ENCODE measurements at places on chromosomes 16 and 17.

GRCh38 chr16:71536752-71537499 is 10.7 kb downstream of the CHST4 start:
- no peak for DNase-seq

DNA sequence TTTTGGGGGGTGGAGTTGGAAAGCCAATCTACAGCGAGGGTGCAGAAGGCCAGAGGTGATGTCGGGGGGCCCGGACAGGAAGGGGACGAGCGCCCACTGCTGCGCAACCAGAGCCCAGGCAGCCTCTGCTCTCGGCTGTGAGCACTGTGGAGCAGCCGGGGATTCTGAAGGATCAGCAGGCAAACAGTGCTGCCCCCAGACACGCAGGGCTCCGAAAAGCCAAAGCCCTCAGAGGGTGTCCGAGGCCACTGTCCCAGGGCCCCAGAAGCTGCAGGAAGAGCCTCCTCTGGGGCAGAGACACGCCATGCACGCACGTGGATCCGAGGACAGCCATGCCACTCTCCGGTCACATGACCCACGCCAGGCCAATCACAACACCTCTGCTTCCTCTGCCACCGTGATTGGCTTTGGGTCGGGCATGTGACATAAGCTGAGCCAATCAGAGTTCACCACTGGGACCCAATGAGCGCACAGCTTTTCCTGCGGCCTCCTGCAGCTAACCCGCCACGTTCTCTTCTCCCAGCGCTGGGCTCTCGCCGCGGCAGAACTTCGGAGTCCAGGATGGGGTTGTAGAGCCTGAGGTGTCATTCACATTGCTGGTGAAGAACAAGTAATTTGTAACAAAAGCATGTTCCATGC is 40.7 kb downstream of the ACTG1 start:
- peak; percentile 92 for DNase-seq

DNA sequence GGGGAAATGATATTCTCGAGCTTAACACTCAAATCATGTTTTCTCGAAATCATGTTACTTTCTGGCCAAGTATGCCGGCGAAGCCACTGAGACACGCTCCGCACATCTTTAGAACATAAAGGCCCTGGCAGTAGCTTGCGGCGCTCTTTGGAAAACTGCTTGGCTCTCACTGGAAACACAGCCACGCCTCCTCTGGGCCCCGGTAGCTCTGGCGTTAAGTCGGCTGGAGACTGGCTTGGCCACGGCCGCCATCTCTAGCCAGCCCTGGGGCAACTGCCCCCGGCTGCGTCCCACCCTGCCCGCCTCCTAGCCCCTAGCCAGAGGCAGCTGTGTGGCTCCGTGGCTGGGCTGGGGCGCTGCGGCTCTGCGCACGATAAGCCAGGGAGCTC is 9.2 kb upstream of the BAIAP2 start:
- DNase-seq, result no peak

DNA sequence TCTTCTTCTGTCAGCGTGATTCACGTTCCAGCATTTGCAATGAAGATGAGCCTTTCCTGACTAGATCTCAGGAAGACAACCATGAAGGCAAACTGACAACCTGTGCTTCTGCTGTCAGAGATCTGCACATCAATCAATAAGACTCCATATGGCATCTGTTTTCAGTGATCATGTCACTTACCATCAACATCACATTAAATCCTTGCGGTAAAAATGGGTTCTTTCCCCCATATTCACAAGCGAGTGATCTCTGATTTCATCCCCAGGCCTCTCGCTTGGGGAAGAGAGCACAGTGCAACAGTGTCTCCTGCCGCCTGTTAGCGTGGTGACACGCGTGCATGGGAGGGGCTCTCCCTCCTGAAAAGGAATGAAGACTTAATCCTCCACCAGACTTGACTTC is 11.1 kb downstream of the NACA2 start:
- DNase-seq, result peak; percentile 95

- DNase-seq, result no peak
Measured at GRCh38 chr17:13520899-13521572, 80.7 kb downstream of the HS3ST3A1 start.

GRCh38 chr17:73224663-73225305 is 31.9 kb downstream of the COG1 start:
- DNase-seq, result no peak

DNA sequence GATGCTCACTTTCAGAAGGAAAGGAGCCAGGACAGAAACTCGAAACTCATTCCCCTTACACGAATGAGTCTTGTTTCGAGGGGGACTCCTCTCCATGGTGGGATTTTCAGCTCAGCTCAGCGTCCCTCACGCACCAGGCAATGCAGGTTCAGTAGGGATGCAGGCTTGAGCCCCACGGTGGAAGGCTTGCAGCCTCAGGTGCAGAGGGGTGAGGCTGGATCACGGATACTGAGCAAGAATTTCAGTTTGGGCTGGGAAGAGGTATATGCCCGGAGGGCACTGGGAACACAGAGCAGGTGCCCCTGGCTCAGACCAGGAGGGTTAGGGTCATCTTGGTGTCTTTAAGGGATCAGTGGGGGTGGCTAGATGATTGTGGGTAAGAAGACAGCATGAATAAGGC is 344.9 kb upstream of the TNRC6C start:
- no peak for DNase-seq

DNA sequence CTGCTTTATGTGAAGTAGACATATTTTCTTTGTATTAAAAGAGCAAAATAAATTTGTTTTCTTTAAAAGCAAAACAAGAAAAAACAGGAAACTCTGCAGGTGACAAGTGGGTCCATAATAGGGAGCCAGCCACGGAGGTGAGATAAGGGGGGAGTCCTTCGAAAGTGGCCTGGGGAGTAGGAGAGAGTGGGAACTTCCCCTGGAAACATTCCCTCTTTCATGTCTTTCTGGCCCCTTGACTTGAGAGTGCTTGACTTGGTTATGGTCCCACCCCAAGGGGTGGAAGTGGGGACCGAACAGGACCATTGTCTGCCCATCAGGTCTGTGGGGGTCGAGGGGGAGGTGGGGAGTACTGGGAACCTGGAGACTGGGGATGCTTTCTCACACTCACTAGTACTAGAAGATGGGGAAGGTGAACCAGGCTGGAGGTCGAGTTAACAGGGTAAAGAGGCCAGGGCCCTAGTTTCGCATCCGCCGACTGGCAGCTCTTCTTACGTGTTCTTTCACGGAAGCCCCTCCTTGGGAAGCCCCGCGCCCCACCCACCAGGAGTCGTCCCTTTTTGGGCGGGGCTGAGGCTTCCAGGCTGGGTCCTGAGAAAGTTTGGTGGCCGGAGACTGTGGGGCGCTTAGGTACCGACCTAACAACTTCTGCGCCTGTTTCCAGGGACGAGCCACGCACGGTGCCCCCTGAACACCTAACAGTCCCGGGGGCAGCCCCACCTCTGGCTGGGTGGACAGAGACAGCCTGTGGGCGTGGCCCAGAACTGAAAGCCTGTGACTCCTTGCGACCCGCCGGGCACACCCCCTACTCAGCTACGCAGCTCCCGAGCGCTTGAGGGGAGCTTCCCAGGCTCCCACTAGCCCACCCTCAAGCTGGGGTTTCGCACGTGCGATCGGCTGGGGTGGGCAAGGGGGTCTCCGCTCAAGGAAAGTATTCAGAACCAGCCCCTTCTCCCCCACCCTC is 790 bp downstream of the TRADD start:
- peak; percentile 44 for DNase-seq

DNA sequence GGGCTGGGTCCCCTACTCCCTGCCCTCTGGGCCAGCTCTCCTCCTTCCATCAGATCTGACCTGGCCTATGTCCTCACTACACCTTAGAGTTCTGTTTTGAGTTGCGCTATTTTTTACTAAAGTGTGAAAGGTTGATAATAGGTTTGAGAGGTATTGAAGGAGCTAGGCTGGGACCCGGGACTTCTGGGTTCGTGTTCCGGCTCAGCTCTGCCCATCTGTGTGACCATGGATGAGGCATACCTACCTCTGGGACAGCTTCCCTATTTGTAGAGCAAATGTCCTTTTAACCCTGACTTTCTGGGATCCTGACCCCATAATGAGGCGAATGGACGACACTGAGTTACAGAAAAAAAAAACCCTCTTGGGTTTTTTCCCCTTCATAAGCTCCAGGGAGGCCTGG is 36.0 kb downstream of the IL21R start:
- no peak for DNase-seq

- no peak for DNase-seq
Measured at GRCh38 chr16:52805559-52806168, 247.0 kb downstream of the CHD9NB start.

DNA sequence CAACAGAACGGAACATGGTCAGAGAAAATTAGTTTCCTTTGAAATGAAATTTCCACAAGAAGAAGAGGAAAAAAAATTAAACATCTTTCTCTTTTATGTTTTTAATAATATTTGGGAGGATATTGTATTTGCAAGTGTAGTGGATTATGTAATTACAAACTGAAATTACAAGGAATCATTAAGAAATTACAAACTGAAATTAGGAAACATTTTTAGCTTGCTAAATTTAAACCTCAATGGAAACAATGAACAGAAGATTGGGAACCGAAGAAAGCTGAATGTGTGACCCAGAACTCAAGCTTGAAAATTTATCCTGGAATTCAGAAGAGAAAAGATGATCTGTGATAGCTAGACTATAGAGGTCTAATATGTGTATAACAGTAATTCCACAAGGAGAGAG is 4.4 kb upstream of the PIK3R5 start:
- DNase-seq, result no peak

GRCh38 chr16:80852261-80852872 is 48.0 kb upstream of the CDYL2 start:
- DNase-seq, result no peak

DNA sequence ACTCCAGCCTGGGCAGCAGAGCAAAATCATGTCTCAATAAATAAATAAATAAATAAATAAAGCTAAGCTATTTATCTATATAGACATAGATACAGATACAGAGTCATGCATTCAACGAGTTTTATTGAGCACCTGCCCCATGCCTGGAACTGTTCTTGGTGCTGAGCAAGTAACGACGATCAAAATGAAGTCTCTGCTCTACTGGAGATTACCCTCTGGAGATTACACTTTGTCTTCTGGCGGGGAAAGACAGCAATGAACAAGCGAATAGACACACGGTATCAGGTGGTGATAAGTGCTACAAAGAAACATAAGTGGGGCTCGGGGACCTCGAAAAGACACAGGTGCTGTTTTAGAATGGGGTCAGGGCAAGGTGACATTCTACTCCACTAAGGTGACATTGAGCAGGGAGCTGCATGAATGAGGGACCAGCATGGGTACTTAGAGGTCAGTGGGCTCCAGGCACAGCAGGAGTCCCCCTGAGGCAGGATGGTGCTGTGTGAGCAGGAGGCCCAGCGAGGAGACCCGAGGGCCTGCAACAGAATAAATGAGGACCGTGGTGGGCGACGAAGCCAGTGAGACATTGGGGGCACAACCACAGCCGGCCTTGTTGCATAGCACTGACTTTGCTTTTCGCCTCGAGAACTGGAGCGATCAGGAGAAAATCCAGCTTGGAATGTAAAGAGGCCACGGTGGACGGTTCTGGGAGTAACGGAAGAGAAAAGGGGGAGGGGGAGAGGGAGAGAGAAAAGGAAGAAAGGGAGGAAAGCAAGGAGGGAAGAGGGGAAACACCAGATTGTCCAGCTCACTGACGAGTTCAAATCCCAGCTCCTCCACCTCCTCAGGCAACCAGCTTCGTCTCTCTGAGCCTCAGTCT is 42.4 kb upstream of the MEAK7 start:
- peak; percentile 65 for DNase-seq

DNA sequence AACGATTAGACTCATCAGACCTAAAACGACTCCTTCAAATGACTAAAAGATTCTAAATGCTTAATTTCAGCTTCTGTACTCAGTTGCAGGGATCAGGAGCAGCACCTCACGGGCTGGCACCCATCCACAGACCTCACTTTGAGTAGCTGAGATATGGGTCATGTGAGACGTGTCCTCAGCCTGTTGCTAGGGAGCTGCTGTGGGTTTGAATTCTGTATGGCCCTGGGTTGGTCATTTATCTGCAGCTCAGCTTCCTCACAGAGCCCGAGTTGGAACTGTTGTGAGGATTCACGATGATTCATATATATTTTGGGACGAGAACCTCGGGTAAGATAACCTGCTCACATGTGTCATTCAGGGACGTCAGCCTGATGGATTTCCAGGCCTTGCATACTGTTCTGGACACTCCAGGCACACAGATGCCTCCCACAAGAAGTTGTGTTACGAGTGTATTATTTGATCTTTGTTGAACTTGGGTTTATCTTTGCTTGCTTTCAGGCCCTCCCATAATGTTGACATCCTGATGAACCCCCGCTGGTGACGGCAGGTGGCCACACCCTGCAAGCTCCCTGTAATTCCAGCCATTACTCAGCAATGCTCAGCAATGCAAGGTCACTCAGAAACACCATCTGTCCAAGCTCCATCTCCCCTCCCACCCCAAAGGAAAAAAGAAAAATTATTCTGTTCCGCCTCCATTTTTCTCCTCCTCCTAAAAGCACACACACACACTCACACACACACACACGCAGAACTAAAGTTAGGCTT is 137.6 kb downstream of the RBFOX3 start:
- DNase-seq, result no peak

Data from eye (tissue), 1 donor.